ENCODE measurements at places on chromosomes 7 and 10. TPM values are rescaled to one million over a fixed set of nuclear protein-coding genes. Genes with fewer than 3 reads are reported as not detected.

- no peaks in the 10 kb centered on the region for H3K36me3 ChIP-seq
- H3K27ac ChIP-seq, result no peak overlapping the region
- H3K4me3 ChIP-seq, result no peak overlapping the region
- DNase-seq, result peak; percentile 69
- H3K27me3 ChIP-seq, result no peaks in the 10 kb centered on the region
- peaks cover 10% of the 10 kb centered on the region for H3K4me1 ChIP-seq
Observed at GRCh38 chr7:12729112-12729511, 41.7 kb downstream of the ARL4A start.

DNA sequence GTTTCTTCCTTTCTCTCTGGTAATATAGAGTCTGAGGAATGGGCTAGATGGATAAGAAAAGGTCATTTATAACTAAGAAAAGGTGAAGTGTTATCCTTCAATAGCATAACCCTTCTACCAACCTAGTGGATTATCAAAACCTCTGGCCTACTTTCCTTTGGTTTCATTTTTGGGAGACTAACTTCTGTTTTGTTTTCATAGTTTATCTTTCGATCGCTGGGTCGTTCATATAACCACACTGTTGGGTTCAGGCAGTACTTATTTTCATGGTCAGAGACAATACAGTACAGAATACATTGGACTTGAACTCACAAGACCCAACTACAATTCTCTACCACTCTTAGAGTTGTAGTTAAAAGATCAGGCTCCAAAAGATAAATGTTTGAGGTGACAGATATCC is 86.5 kb downstream of the UBE2H start:
- no peak overlapping the region for H3K4me3 ChIP-seq
- H3K4me1 ChIP-seq, result peaks cover 43% of the 10 kb centered on the region
- H3K36me3 ChIP-seq, result no peaks in the 10 kb centered on the region
- DNase-seq, result no peak

DNA sequence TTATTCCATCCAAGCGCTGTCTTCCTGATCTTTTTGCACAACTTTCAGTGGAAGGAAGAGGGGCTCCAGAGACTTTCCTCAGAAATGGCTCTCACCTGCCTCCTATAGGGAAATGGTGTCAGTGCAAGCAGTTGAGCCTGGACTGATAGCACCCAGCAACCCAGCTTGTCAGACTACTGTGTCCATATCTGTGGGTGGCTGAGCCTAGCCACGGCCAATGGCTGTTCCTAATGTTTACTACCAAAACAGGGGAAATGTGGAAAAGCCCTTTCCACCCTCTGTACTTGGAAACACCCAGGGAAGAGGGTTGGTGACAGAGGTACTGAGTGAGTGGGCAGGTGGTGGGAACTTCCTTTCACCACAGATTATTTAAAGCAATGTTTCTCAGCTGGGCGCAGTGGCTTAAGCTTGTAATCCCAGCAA is 4.3 kb upstream of the YKT6 start:
- H3K36me3 ChIP-seq, result no peaks in the 10 kb centered on the region
- no peaks in the 10 kb centered on the region for H3K27me3 ChIP-seq
- no peak overlapping the region for H3K27ac ChIP-seq
- H3K4me1 ChIP-seq, result peaks cover under 1% of the 10 kb centered on the region
- DNase-seq, result peak; percentile 21

DNA sequence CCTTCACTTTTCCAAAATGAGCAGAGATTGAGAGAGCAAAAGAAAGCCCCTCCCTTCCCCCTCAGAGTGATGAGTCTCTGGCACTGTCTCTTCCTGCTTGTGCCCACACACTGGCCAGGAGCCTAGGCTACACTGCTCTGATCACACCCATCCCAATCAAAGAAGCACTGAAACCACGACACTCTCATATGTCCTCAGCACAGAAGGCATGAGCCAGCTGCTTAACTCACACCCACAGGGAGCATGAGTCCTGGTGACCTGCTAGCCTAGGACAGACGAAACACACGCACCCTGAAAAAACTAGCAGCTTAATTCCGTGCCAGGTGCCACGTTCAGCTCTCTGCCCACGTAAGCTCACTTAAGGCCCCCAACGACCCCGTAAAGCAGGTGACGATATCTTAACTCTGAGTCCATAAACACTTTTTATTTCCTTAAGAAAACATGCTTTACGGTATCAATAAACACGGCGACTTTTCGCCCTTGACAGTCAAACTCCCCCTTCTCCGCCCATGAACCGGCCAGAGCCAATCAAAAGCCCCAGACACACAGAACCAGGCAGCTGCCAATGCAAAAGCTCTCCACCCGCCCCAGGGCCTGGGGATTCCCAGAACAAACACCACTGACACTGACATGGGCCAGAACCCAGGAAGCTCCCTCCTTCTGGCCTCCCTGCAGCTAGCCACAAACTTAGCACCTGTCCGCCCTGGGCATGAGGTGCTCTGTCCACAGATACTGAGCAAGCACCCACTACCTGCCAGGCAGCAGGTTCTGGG is 69.0 kb downstream of the TNRC18 start:
- H3K4me1 ChIP-seq, result peaks cover 20% of the 10 kb centered on the region
- no peak for DNase-seq
- no peak overlapping the region for H3K4me3 ChIP-seq
- peaks cover 87% of the 10 kb centered on the region for H3K36me3 ChIP-seq
- H3K27me3 ChIP-seq, result no peaks in the 10 kb centered on the region

GRCh38 chr10:131693766-131694165 is 207.0 kb upstream of the PPP2R2D start:
- DNase-seq, result peak; percentile 29
- no peaks in the 10 kb centered on the region for H3K36me3 ChIP-seq
- H3K4me3 ChIP-seq, result no peak overlapping the region
- no peak overlapping the region for H3K27ac ChIP-seq
- H3K4me1 ChIP-seq, result no peaks in the 10 kb centered on the region
- H3K27me3 ChIP-seq, result no peaks in the 10 kb centered on the region

DNA sequence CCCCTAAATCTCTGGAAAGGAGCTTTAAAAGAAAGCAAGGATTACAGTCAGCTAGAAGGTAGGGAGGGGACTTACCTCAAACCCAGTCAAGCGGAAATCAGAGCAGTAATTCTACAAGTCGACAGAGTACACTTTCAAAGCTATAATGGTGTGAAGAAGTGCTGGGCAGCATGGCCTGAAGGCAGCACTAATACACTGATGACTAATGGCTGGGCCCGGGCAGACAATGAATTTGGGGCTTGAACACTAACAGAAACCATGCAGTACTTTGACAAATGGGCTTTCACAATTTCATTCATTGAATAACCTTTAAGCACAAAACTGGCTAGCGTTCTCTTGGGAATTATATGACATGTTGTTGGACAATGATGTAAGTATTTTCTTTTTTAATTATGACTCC is 4.7 kb downstream of the GLI3 start:
- H3K27ac ChIP-seq, result no peak overlapping the region
- H3K27me3 ChIP-seq, result peaks cover 3% of the 10 kb centered on the region
- no peaks in the 10 kb centered on the region for H3K36me3 ChIP-seq
- H3K4me1 ChIP-seq, result peaks cover 24% of the 10 kb centered on the region

- H3K27me3 ChIP-seq, result no peaks in the 10 kb centered on the region
- DNase-seq, result no peak
- H3K27ac ChIP-seq, result peak overlapping the region; percentile 70
- H3K4me1 ChIP-seq, result peaks cover 14% of the 10 kb centered on the region
Observed at GRCh38 chr7:151460474-151460855, 20.5 kb upstream of the CRYGN start.

Gene EIF3A
- 96.9 TPM for total RNA-seq

Gene ZNF467
- total RNA-seq, result 35.3 TPM

Gene ANKRD22
- total RNA-seq, result 2.3 TPM

Gene RARRES2
- total RNA-seq, result 259 TPM

All from upper lobe of right lung (tissue), 1 donor.